ENCODE measurements at places on chromosomes 16 and 17. TPM values are rescaled to one million over a fixed set of nuclear protein-coding genes. Genes with fewer than 3 reads are reported as not detected.

Gene FLYWCH1
- polyA plus RNA-seq = 21.7 TPM

Gene CALB2
- not detected for polyA plus RNA-seq

Gene TSPAN10
- polyA plus RNA-seq = 3.1 TPM

DNA sequence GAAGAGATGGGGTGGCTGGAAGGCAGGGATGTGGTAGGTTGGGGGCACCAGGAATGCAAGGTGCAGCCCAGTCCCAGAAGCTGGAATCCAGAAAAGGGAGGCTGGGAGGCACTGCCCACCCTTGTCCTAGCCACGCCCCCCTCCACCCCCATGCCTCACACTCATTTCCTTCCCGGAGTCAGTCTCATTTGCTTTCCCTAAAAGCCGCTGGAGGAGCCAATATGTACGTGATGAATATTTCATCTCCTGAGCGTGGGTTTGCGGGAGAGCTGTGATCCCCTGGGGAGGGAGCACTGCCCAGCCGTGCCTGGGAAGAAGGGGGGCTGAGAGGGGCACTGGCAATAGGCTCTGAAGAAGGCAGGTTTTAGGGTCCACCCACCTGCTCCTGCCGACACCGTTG is 124.5 kb upstream of the LHX1 start:
- DNase-seq = no peak

Gene KRT13
- 0.19 TPM for polyA plus RNA-seq

GRCh38 chr17:77700165-77700881 is 258.2 kb upstream of the TNRC6C start:
- no peak for DNase-seq

GRCh38 chr16:54049591-54050458 is 236.8 kb downstream of the IRX3 start:
- no peak for DNase-seq

Gene TNK1
- polyA plus RNA-seq = 5.7 TPM

Gene MYH2
- not detected for polyA plus RNA-seq

DNA sequence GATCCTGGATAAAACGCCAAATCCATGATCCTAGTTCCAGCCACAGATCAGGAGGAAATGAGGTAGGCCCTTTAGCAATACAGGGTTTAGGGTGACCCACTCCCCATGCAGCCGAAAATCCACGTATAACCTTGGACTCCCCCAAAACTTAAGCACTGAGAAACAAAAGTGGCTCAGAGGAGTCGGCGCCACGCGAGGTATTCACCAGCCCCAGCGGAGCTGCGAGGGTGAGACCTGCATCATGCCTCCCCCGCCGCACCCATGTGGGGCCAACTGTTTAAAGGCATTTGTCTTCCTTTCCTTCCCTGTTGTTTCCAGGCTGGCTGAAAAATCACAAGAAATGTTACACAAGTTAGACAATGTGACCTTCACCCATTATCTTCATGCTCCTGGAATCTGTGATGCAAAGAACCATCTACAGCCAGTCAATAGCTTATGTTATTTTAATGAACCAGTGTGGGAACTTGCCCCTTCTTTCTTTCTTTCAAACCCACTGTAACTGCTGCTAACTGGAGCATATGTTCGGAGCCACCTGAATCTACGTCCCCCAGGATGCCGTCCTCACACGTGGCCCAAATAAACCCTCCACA is 98.2 kb upstream of the METRNL start:
- no peak for DNase-seq

DNA sequence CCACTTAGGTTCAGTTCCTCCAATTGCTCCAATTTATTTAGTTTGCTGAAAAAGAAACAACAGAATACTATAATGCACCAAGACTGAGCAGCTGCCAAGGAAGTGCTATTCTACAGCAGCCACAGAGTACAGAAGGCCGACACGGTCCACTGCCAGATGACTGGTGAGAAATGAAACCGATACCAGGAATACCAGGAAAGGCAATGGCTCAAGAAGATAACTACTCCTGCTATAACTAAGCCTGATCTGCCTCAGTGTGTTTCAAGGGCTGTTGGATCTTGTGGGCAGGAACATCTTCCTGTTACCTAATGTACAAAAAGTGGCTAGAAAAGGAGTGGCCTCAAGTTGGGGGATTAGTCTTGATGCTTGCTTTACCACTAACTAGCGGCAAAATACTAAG is 32.8 kb downstream of the MARVELD3 start:
- DNase-seq = no peak

Gene CPHXL2
- 0.30 TPM for polyA plus RNA-seq

Gene KRT39
- polyA plus RNA-seq = not detected

Gene ALDH3A1
- polyA plus RNA-seq = 0.39 TPM

Gene MRPL28
- polyA plus RNA-seq = 67.7 TPM

GRCh38 chr17:17703140-17703919 is 22.1 kb downstream of the RAI1 start:
- DNase-seq = no peak

- DNase-seq = no peak
These were observed 65.0 kb downstream of the RPA1 start for GRCh38 chr17:1894753-1895339.

- DNase-seq = peak; percentile 72
These were observed 21.8 kb downstream of the NUDT7 start for GRCh38 chr16:77744141-77744540.

GRCh38 chr16:72523087-72523486 is 351.1 kb upstream of the PMFBP1 start:
- DNase-seq = no peak

DNA sequence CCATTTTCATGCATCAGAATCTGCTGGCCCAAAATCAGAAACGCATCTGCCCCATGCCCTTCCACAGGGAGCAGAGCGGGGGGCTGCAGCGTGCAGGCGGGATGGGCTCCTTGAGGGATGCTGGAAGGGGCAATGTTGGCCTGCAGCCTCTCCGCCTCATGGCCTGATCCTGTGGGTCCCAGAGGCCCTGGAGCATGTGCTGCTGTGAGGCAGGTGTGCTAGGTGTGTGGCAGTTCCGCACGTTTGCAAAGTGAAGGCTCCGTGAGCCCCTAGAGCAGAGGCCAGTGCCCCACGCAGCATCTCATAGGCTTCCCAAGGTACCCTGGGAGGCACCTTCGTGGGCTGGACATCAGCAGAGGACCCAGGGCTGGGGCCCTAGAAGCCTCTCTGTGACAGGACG is 36.4 kb upstream of the CDH15 start:
- DNase-seq = no peak

DNA sequence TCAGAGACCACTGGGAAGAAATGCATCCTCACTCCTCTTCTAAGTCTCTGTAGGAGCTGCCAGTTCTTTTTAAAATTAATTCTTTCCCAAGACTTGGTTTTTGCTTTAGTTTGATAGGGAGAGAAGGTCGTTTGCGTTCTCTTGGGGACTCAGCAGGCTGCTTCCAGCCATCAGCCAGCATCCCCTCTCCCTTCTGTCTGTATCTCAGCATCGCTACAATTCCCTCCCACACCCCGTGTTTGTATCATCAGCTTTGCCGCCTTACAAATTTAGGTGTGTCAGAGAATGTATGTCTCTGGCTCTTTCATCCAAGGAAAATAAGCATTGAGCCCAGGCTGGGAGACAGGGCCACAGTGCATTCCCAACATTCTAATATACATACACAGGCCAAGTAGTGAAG is 5.4 kb downstream of the HOXB6 start:
- no peak for DNase-seq

- no peak for DNase-seq
These were observed 59.8 kb upstream of the ARL4D start for GRCh38 chr17:43338886-43339516.

Gene PRSS33
- 0.46 TPM for polyA plus RNA-seq

Gene CHTF18
- 16.8 TPM for polyA plus RNA-seq

GRCh38 chr16:85491798-85492294 is 121.3 kb upstream of the GSE1 start:
- DNase-seq = peak; percentile 68

Gene GAS7
- polyA plus RNA-seq = 39.7 TPM

- no peak for DNase-seq
These were observed 1.2 kb downstream of the RABEP2 start for GRCh38 chr16:28923652-28924398.

GRCh38 chr16:60107437-60107836 is 1373.3 kb upstream of the GOT2 start:
- DNase-seq = no peak

GRCh38 chr16:67406111-67406971 is 9.9 kb downstream of the ZDHHC1 start:
- DNase-seq = no peak

DNA sequence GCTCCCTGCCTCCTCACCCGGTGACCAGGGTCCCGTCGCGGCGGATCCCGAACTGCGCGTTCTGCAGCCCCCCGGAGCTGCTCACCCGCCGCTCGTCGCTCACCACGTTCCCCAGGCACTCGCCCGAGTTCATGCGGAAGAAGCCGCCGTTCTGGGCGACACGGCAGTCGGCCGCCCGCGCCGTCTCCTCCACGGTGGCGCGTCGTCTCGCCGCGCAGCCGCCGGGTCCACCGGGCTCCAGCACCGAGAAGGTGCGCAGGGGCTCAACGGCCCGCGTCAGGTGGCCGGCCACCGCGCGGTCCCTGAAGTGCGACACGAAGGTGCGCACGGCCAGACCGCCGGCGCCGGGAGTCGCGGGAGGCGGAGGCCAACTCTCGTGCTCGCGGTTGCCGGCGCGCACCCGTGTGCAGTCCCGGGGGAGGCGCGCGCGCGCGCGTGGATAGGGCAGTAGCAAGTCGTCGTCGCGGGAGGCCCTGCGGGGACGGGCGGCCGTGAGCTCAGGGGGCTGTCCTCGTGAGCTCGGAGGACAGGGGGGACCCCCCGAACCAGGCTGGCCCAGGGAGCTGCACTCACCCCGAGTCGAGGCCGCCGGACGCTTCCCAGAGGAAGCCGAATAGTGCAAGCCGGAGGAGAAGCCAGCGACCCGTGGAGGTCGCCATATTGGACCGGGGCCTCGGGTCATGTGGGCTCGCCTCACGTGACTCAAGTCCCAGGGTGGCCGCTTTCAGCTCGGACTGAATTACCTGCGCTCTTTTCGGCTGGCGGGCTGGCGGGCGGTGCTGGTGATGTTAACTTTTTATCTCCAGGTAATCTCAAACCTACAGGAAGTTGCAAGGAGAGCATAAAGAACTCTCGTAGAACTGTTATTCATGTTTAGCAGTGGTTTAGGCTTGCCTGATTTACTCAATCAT is at the start of gene NAGPA:
TSS of gene NAGPA (minus strand) at position 680 of the 911 bp plus-strand sequence. CDS start at position 659, 21 bp downstream.
- peak; percentile 83 for DNase-seq

DNA sequence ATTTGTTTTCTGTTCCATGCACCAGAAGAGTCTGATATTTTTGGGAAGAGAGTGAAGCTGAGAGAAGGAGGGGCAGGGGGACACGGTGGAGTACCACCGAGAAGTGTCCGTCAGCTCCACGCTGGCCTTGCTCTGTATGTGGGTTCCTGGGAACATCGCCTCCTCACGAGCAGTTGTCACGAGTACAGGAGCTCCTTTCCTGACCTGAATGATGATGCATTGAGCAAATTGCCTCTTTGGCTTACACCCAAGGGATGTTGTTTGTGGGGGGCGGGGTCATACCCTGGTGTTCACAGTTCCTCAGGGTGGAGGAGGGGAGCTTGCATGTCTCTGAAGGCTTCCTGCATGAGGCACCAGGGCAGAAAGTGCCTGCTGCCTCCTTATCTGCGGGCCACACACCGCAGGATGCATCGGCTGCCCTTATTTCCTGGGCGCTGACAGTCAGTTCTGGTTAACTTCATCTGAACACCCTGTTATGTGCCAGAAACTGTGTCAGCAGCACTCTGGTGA is 36.2 kb downstream of the RGS9 start:
- no peak for DNase-seq

Gene ZNF598
- polyA plus RNA-seq = 11.9 TPM

- DNase-seq = no peak
These were observed 470.5 kb upstream of the SALL1 start for GRCh38 chr16:51621610-51622009.

Gene NOG
- 1.2 TPM for polyA plus RNA-seq

DNA sequence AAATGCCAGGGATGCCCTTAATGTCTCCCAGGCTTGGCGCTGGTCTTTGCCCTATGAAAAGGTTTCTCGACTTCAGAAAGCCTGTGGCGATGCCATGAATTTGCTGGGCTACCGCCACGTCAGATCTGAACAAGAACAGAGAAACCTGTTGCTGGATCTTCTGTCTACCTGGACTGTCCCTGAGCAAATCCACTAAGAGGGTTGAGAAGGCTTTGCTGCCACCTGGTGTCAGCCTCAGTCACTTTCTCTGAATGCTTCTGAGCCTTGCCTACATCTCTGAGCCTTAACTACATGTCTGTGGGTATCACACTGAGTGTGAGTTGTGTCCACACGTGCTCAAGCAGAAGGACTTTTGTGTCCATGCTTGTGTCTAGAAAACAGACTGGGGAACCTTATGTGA is 11.4 kb downstream of the CHST4 start:
- DNase-seq = no peak

DNA sequence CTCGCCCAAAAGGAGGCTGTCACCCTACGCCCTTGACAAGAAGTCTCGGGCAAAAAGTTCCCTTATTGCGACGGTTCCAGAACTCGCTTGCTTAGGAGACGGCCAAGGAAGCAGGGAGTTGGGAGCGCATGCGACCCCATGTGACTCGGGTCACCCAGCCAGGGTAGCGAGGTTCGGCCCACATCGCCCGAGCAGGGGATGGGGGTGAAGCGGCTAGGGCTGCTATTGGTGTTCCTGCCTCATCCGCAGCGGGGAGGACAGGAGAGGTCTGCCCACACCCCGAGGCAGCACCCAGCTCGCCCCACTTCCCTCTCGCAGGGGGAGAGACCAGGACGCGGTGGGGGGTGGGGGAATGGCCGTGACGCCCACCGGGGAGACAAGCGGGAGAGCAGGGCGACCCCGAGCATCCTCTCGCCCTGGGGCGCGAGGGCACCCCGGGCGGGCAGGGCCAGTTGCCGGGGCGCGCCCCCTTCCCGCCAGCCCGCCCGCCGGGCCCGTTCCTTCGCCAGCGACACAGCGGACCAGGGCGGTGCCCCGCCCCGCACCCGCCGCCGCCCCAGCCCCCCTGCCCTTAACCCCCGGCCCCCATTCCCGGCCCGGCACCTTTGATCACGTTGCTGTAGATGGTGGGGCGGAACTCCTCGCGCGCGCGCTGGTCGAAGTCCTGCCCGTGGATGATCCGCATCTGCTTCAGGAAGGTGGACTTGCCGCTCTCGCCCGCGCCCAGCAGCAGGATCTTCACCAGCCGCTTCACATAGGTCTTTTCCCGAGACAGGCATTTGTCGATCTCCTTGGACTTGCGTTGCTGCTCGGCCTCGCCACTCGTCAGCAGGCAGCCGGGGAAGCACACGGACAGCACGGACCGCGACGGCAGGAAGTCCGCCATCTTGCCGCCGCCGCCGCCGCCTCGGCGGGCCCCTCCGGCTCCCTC is 567 bp downstream of the GNA13 start:
- DNase-seq = no peak

DNA sequence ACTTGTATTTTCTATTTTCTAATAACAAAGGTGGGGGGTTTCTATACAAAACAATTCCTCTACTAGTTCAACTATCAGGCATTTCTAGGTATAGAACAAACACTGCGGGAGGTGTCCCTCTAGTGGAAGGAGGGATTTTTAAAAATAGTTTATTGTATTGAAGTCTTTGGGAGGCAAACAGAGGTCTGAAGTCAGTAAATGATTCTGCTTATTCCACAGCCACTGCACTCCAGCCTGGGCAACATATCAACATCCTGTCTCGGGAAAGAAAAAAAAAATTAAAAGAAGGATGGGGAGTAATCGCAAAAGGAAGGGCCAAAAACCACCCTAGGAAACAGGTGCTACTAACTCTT is 648 bp upstream of the ERCC4 start:
- no peak for DNase-seq

Gene PPL
- polyA plus RNA-seq = 44.8 TPM

Gene CTRB1
- polyA plus RNA-seq = not detected

Gene GAS2L2
- 2.2 TPM for polyA plus RNA-seq

Gene PRR35
- polyA plus RNA-seq = not detected

Measured in right lung (tissue), 10 donors.